ENCODE measurements at places on chromosomes 11 and 22.

DNA sequence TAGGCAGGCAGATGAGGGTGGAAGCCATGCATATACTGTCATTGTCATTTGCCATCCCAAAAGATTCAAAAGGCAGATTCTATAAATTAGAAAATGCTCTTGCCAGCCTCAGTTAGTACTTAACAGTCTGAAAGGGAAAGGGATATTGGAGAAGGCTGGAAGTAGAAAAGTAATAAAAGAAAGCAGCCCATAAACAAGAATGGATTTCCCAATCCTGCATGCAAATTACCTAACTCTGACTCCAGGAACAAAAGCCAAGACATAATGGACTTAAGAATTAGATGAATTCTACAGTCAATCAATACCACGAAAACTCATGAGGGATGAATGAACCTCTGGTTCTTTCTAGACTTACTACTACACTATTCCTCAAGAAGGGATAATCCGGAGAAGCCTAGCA, 5.9 kb downstream of the PAK1 start:
- no peak for DNase-seq

- no peak for DNase-seq
Observed at GRCh38 chr11:22657101-22657694, 9.2 kb upstream of the GAS2 start.

DNA sequence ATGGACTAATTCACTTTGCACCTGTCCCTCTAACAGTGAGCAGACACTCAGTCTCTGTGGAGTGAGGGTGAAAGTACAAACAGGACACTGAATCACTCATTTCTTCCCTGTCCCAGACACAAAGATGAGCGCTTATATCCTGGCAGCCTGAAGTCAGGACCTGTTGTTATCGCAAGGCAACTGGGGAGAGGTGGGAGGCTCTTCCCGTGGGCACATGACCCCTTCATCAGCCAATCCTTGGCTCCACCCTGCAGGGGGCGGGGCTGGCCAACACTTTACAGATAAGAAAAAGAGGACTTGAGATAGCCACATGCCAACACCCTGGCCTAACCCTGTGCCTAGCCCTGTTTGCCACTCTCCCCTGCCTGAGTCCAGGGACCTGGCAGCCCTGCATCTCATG, 29.5 kb upstream of the TESMIN start:
- no peak for DNase-seq

GRCh38 chr11:86790867-86791849, 9.2 kb upstream of the PRSS23 start:
- no peak for DNase-seq

GRCh38 chr11:116731097-116731761, 41.6 kb downstream of the BUD13 start:
- no peak for DNase-seq

GRCh38 chr22:44955102-44955501, 54.7 kb downstream of the PHF21B start:
- no peak for DNase-seq

DNA sequence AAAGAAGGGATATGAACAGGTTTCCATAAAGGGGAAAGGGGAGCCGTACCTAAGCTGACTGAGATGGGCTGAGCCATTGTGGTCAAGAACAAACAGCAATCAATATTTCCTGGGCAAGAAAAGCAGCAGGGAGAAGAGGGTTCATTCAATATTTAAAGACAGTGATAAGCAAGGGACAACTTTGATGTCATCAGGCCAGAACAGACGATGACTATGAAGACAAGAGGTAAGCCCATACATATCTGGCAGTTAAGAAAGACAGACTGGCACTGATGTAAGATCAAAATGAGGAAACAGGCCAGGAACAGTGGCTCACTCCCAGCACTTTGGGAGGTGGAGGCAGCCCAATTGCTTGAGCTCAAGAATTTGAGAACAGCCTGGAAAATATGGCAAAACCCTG, 2.4 kb downstream of the OR5A2 start:
- DNase-seq: no peak

GRCh38 chr22:24465566-24465965, 29.6 kb upstream of the UPB1 start:
- no peak for DNase-seq

DNA sequence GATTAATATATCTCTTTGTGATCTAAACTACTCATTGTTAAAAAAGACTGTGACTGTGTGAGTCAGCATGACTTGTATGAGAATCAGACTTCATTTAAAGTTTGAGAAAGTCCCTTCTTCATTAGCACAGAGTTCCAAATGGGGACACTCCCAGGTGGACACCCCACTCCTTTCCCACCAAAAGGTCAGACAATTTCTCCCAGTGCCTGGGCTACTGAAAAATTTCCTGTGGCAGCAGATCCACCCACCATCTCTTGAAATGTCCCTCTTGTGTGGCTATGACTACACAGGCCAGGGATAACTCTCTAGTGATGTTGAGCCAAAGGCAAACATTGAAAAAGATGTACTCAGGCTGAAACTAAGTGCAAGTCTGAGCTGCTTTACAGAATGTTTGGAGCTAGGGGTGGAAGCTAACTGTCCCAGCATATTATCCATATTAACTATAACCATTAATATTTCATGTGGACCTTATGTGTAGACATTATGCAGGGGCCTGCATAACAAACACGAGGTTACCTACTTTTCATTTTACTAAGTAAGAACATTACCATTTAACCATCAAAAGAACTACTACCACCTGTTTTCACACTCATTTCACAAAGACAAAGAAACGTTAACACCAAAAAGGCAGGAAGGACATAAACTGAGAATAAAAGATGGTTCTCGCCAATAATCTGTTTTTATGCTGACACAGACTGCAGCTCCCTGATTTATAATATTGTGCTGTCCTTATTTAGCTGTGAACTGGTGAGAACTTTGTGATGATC, 44.8 kb downstream of the MMP20 start:
- DNase-seq: no peak

GRCh38 chr22:32803020-32803737, 1.7 kb downstream of the TIMP3 start:
- DNase-seq: no peak

- peak; percentile 87 for DNase-seq
Observed at GRCh38 chr11:23233075-23233474, 372.8 kb upstream of the CCDC179 start.

- DNase-seq: no peak
Observed at GRCh38 chr11:44308923-44309477, 939 bp downstream of the ALX4 start.

DNA sequence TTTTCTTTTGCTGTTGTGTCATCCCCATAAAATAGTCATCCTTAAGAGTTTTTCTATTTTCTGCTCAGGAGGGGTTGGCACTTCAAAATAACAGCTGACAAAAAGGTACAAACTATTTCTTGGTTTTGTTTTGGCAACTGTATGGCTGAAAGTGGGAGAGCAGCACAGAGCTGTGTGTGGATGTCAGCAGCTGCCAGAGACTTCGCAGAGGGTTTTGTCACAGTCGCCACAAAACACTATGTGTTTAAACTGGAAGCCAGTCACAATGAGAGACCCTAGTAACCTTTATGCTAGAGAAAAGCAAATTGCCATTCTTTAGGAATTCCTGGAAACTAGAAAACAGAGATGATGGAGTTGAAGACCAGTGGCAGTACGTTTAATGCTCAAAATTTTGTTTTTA, 189.6 kb upstream of the CCDC90B start:
- no peak for DNase-seq

DNA sequence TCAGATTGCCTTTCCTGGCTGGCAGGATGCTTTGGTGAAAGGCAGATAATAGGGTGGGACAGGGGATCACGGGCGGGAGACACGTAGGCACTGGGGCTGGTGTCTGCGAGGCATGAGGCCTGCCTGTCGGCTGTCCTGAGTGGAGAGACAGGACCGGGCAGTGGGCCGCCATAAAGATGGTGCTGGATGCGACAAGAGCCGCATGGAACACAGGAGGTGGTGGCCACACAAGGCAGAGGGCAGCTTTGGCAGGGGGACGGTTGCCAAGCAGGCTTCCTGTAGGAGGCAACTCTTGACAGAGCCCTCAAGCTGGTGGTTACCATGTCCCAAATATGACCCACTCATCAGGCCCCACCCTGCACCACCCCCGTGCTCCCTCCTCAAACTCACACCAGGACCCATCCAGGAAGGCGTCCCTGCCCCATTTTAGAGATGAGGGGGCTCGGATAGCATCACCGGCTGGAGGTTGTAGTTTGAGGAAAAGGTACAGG, 4.9 kb upstream of the PPARA start:
- no peak for DNase-seq

- DNase-seq: no peak
Observed at GRCh38 chr22:29451863-29452262, 13.5 kb downstream of the RFPL1 start.

DNA sequence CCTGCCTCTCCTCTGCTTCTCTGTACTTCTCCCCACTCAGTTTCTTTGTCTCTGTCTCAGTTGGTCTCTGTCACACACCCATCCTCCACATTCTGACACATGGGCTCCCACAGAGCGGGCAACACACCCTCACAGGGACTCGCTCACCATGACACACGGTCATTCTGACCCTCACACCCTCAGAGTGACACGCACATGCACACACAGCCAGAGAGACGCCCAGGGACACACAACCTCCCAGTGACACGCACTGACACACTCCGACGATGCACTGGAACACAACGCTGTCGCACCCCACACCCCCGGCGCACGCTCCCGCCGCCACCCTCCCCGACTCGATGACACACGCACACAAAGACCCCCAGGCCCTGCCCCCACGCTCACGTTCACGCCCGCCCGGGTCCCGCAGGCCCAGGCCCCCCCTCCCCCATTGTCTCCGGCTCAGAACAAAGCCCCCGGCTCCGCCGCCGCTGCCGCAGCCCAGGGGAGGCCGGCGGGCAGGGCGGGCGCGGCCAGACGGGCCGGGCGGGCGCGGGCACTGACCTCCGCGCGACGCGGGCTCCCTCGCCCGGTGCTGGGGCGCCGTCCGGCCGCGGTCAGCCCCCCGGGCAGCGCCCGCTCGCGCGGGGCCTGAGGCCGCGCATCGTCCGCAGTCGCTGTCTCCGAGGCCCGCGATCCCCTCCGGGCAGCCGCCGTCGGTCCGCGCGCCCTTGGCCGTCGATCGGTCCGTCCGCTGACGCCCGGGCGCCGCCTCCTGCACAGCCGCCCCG, 404 bp downstream of the DCHS1 start:
- DNase-seq: no peak

DNA sequence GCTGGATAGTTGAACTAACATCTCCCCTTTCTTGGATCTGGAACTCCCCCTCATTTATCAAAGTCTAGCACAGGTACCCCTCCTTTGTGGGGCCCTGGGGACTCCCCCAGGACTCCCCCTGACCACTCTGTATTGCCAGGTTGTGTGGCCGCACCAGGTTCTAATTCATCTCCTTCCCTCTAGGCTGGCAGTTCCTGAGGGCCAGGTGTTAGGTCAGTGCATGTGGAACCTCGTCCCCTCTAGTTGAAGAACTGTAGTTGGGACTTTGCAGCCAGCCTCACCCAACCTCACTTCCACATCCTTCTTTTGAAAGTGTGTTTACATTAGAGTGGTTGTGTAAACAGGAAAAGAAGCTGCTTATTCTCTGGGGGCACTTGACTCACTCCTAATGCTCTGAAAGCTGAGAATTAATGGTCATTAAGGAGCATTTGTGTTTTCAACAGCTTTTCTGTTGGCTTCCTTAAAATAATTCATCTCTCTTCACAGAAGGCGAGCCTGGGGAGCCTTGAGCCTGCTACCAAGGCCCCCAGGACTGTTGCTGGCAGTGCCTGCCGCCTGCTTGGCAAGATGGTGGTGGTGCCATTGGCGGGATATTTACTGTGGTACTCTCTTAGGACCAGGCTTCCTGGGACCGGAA, 11.8 kb downstream of the UPB1 start:
- no peak for DNase-seq

DNA sequence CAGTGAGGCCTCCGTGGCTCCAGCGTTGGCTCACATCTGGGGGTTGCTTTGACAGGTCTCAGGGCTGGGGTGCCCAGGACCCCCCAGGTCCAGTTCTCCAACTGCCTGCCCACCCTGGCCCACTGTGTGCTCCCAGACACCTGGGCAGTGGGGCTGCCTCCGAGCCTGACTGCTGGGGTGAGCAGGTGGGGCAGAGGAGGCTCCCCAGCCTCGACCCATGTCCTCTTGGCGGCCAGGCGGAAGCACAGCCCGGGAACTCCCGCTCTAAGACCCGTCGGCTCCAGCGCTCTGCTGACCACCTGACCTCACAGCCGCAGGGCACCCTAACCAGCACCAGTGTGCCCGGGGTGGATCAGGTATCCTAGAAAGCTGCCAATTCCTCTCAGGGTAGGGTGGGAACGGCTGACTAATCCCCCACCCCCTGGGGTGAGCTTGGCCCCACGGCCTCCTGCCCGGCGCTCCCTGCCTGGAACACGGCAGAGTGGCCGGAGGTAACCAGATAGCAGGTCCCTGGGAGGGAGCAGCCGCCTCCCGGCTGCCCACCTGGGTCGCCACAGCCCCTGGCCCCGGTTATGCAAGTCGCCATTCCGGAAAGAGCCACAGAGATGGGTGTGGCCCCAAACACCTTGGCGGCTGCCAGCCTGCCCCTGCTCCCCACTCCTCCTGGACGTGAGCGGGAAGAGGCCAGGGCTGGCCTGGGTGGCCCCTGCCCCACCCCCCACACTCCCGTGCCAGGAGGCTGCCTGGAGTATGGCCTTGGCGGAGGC, 19.2 kb upstream of the MUC5B start:
- no peak for DNase-seq

DNA sequence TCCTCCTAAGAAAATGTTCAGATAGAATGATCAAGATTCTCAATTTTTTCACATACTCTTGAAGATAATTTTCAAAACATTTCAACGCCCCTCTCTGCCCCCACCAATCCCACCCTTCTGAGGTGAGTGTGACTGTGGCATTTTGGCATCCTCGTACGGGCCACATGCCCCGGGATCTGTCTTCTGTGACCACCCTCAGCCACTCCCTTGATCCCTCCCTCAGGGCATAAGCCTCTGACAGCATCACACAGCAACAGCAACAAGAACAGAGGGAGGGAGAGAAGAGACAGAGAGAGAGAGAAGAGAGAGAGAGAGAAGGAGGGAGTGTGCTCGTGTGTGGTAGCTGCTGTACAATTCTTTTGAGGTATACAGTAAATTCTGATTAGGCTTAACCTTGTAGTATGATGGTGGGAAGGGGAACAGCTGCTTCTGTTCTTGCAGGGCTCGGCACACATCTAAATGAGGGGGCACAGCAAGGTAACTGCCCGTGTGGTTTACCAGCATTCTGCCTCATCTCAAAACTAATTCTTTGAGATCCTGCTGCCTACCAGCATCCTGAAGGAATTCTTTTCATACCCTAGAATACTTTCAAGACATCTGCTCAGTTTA, 21.4 kb downstream of the SCUBE2 start:
- no peak for DNase-seq

DNA sequence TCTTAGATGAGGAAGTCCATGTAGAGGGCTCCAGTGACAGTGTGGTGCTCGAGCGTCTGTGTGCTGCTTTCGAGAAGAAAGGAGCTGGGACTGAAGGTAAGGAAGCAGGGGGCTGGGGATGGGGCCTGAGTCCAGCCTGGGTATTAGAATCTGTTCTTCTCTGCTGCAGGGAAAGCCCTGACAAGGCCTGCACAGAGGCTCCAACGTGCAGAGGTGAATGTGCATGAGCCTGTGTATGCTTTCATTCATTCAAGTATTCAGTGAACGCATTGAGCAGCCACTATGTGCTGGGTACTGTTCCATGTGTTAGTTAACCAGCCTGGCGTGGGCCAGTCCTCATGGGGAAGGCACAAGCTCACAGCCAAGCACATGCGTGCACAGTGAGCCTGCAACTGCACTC, 93.4 kb downstream of the MYO18B start:
- no peak for DNase-seq

GRCh38 chr11:2097356-2097997, 41.7 kb downstream of the IGF2 start:
- DNase-seq: peak; percentile 74

GRCh38 chr11:118650366-118650765, 29.1 kb downstream of the TREH start:
- no peak for DNase-seq

- DNase-seq: no peak
Observed at GRCh38 chr11:102157219-102157618, 47.0 kb downstream of the YAP1 start.
